Activated CD8-positive, alpha-beta T cell treated with anti-CD3 and anti-CD28 coated beads, Interleukin-2, amount 10 ng/mL, durations not matched to agents 7 days and 5 days (primary cell): ENCODE measurements at places on chromosomes 6 and 20.

DNA sequence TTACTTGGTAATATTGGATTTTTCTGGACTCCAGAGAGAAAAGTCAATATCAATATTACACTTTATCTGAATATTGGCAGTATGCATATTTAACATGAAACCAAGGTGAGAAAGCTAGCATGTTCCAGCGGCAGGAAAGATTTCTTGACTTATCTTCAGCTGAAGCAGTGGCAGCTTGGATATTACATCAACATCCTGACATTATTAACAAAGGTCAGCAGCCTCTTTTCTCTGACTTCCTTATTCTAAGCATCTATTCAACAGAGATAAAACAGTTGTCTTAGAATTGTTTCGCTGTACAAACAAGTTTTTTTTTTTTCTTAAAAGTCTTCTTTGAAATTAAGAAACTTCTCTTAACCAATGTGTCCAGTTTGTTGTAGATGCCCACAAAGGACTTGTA, 11.8 kb downstream of the DCBLD1 start:
- DNase-seq, result no peak

DNA sequence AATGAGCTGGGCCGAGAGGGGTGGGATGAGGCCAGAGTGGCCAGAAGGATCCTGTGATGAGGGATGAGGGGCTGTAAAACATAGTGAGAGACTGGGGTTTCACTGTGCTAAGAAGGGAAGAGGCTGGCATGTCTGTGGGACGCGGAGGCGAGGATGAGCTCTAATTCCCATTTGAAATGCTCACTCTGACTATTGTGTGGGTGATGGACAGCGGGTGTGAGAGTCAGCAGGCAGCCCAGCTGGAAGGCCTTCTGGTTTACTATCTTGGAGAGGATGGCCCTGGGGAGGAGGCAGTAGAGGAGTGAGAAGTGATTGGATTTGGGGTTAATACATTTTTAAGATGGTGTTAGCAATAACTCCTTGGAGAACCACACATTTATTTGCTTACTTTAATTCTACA, 9.5 kb upstream of the MICA start:
- DNase-seq, result no peak

DNA sequence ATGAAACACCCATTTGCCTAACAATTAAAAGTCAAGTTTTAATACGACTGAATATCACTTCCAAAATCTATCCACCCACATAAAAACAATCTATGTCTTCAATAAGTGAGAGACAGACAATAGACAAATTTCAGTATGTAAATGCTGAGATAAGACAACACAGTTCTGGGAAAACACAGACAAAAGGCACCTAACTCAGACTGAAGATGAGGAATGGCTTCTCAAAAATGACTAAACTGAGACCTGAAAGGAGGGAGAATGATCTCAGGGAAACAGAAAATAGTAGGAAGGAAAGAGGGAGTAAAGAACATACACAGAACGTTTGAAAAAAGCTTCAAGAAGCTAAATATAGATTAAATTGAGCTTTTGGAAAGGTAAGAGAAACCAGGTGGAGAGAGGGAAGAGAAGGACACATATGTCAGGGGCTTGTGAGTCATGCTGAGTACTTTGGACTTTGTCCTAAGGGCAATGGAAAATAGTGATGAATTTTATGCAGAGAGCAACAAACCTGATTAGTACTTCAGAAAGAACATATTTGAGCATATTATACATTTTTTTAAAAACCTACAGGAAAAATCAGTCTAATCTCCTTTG, 16.1 kb downstream of the LMBRD1 start:
- DNase-seq, result no peak

DNA sequence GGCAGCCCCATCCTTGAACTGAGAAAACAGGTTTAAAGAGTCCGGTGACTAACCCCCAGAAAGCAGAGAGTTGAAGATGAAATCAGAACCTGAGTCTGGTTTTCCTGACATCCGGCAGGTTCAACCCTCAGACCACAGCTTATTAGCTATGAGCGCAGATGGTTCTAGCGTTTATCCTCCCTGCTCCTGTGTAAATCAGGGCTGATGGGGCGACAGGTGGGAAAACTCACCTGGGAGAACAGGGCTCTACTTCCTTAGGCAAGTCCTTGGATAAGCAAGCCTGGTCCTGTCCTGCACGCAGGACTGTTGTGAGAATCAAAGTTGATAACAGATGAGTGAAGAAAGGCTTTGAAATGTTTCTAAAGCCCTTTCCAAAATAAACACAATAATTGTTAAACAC, 31.4 kb downstream of the GHRH start:
- DNase-seq, result no peak

- no peak for DNase-seq
Measured at GRCh38 chr6:153621070-153621469, 418.0 kb upstream of the OPRM1 start.

DNA sequence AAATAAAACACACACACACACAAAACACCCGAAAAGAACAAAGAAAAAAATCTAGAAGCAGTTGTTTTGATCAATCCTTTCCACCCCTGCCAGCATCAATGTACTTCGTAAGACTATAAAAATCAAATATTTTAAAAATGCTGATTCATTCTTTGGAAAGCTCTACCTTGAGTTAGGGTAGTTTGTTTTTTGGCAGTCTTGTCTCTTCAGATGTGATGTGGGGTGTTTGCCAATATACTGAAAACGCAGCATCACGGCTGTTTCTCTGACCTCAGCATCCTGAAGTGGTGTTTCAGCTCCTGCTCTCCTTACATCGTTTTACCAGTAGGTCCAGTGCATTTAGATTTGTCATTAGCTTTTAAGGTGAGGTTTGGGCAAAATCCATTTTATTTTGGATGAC, 526.0 kb downstream of the UTRN start:
- DNase-seq, result no peak

DNA sequence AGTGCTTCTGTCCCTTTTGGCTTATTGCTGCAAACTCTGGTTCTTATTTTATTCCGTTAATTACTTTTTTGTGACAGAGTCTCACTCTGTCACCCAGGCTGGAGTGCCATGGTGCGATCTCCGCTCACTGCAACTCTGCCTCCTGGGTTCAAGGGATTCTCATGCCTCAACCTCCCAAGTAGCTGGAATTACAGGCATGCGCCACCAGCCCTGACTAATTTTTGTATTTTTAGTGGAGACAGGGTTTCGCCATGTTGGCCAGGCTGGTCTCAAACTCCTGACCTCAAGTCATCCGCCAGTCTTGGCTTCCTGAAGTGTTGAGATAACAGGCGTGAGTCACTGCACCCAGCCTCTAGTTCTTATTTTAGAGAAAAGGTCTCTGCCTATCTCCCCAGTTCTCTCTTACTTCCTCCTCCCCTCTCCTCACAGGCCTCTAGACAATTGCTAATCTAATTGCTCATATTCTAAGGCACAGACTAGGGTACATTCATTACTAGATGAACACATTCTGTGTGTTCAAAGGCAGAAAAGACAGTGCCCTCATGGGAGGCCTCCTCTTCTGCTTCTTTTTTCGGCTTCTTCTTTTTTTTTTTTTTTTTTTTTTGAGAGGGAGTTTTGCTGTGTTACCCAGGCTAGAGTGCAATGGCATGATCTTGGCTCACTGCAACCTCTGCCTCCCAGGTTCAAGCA, 27.0 kb downstream of the EDEM2 start:
- no peak for DNase-seq
